Stimulated activated naive B cell treated with anti-CD40 and anti-IgM and Interleukin-4, amounts not matched to agents 10 μg/mL and 1 μg/mL and 100 μg/mL, for 72 hours (primary cell): ENCODE measurements at places on chromosomes 5 and 9.

GRCh38 chr5:143013176-143013891, 243.2 kb downstream of the ARHGAP26 start:
- DNase-seq = no peak

- no peak for DNase-seq
Observed at GRCh38 chr9:69453746-69454145, 128.7 kb downstream of the ENTREP1 start.

DNA sequence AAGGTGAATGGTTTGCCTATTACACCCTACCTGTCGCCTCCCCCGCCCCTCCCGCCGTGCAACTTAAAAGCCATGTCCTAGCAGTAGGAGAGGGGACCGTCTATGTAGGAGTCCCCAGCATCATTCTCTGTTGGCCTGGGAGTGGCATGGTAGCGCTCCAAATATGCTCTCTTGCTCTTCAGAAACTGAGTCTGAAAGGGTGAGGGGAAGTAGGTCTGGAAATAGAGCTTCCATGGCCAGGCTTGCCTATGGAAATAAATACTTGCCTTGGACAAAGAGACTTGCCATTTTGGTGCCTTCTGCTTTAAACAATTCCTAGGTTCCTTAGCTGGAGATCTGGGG, 1.4 kb downstream of the RGS7BP start:
- no peak for DNase-seq

DNA sequence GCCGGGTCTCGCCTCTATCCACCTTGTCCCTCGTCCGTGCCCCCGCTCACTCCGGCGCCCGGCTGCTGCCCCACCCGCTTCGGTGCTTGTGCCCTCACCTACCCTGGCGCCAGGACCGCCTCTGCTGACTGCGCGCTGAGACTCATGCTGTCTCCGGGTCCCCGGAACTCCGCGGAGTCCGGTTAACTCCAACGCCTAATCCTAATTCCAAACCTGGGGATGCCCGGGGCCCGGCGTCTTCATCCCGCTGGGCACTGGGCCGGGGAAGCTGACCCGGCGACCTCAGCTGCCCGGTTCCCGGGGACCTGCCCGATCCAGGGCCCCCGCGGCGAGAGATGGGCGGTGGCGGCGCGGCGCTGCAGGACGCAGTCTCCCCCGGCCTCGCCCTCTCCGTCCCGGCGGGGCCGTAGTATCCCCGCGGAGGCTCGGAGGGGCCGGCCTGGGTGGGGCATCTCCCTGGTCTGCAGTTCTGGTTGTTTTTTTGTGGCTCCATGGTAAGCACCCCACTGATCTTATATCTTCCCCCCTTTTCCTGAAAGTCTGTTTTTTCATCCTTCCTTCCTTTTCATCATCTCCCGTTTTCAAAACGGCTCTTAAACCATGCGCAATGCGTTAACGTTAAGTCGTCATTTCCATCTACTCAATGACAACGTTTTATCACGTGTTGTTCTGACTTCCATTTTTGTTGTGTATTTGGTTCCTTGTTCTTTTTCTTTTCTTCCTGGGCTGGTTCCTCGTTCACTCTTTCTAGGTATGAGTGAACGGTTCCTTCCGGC, 41.1 kb upstream of the PLEKHG4B start:
- DNase-seq = no peak

DNA sequence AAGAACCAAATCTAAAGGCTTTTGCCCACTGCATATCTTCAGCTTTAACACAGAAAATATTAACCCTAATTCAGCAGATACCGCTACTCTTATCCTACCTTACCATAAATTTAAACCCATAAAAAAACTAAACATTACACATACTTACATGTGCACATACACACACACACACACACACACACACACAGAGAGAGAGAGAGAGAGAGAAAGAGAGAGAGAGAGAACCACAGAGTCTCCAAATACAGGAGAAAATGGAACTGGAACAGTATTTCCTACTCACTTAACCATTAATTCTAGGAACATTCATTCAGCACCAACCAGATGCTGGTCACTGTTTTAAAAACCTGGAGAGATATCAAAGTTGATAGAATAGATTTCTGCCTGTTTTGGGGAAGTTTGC, 53.7 kb downstream of the EFNA5 start:
- DNase-seq = no peak

- no peak for DNase-seq
Observed at GRCh38 chr5:109394806-109395205, 15.0 kb downstream of the PJA2 start.
